Stimulated activated CD4-positive, alpha-beta T cell treated with anti-CD3 and anti-CD28 coated beads, Interleukin-15, amount 100 ng/mL, for 48 hours (primary cell): ENCODE measurements at places on chromosomes 5 and 9.

- no peak for DNase-seq
Observed at GRCh38 chr9:96219026-96219899, 82.7 kb downstream of the HSD17B3 start.

GRCh38 chr5:135085133-135085935, 51.3 kb upstream of the PITX1 start:
- no peak for DNase-seq

DNA sequence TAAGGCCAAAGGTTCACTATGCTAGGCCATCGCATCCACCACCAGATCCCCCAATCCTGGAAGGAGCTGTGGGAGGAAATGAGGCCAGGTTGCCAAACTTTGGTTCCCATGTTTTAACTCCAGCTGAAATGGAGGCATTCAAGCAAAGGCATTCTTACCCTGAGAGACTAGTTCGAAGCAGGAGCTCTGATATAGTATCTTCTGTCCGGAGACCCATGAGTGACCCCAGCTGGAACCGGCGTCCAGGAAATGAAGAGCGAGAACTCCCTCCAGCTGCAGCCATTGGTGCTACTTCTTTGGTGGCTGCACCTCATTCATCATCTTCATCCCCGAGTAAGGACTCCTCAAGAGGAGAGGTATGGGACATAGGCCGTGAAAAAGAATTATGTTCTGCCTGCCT, 75.6 kb downstream of the GAPVD1 start:
- no peak for DNase-seq

DNA sequence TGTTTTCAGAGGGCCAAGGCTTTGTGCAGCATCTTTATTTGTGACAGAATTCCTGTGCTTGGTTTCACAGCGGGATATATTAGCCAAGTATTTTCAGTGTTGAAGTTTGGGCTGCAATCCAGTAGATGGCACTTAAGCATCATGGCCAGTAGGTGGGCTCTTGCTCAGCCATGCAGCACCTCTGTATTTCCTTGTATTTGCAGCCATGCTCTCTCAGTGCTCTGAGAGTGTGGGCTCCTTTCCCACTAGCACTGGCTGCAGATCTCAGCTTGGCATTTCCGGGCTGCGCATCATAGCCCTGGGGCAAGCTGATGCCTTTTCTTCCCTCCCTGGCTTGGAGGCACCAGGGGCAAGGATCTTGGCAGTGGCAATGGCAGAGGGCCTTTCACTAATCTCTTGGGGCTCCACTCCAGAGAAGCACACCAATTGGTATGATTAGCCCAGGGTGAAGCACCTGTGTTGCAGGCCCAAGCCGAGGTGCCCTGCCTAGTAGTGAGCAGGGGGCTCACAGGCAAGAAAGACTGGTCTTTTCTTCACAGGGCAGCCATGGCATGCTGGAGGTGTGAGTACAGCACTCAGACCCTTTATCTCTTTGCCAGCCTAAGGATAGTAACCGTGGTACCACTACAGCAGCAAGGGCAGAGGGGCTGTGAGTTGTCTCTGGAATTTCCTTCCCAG, 48.3 kb downstream of the SLCO6A1 start:
- DNase-seq, result no peak

GRCh38 chr9:93623753-93624152, 47.4 kb downstream of the PHF2 start:
- no peak for DNase-seq

- DNase-seq, result no peak
Observed at GRCh38 chr9:77707383-77708063, 59.4 kb upstream of the GNA14 start.

DNA sequence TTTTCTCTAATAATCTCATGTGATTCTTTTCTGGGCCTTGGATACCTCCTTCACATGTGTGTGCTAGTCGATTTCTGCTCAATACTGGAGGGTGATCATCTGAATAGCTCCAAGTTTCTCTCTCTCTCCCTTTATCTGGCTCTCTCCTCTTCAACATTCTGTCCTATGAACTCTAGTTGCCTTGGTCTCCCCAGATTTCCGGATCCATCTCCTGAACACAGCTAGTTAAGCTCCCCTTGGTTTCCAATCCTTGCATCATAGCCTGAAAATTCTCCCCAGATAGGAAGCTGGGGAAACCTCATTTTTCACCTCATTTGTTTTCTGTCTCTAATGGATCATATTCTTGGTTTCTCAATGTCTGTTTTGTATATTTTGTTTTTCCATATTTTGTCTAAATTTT, 832.3 kb downstream of the MTRR start:
- DNase-seq, result no peak

DNA sequence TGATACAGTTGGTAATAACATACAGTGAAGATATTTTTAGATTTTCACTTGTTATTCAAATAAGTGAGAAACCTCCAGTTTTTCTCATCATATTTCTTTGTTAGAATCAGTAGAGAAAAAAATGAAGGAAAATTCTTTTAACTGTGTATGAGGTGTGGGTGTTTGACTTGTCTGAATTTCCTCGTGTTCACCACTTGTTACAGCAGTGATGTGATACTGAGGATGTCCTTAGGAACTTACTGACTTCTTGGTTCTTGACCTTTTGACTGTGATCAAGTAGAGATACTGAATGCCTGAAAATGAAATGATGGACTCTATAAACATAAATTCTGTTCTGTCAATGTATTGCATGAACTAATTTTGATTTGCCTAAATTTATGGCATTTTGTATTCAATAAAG, 10.7 kb downstream of the PBX3 start:
- DNase-seq, result no peak

GRCh38 chr5:94045839-94046782, 304.7 kb upstream of the POU5F2 start:
- no peak for DNase-seq

DNA sequence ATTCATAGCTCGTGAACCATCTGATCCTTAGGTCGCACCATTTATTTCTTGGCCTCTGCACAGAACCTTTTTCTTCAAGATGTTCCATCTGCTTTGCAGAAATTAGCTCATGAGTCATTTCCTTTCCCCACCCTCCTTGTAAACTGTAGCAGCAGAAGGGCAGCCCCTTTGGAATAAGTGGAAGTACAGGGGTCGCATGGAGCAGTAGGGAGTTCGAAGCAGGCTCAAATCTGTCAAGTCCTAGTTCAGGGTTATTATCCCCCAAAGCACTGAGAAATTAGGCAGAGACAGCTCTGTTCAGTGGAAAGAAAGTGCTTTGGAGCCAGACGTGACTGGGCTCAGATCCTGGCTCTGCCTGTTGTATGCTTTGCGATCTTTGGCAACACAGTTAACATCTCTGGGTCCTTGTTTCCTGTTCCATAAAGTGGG, 84.2 kb downstream of the SGCD start:
- DNase-seq, result no peak

- no peak for DNase-seq
Observed at GRCh38 chr5:143649937-143650621, 161.9 kb upstream of the HMHB1 start.

- no peak for DNase-seq
Observed at GRCh38 chr5:33969572-33970452, 14.7 kb downstream of the SLC45A2 start.
